Gastrocnemius medialis (tissue), 4 donors: ENCODE measurements at places on chromosomes 1 and 21. TPM values are rescaled to one million over a fixed set of nuclear protein-coding genes. Genes with fewer than 3 reads are reported as not detected.

DNA sequence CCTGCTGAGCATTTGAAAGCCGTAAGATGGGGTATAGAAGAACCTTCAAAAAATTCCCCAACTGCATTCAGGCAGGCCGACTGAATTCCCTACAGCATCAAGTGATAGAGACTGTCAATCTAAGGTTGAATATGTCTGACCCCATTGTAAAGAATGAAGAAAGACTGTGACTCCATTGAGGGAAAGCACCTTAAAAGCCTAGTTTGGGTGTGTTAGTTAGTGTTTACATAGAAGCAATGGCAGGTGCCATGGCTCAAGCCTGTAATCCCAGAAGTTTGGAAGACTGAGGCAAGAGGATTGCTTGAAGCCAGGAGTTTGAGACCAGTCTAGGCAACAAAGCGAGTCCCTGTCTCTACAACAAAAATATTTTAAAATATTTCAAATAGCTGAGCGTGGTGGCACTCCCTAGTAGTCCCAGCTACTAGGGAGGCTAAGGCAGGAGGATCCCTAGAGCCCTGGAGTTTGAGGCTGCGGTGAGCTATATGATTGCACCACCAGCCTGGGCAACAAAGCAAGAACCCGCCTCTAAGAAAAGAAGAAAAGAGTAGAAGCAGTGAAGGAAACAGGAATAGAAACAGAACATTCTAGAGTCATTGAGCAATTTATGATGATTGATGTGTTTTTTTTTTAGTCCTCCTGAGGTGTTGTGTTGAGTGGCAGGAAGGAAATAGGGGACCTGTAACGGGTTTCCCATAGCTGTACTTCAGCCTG lies 15.4 kb downstream of the POLR3GL start:
- H3K36me3 ChIP-seq, result no peaks in the 10 kb centered on the region
- H3K4me3 ChIP-seq, result peak overlapping the region; percentile 36
- DNase-seq, result peak; percentile 82
- H3K27me3 ChIP-seq, result no peaks in the 10 kb centered on the region
- H3K4me1 ChIP-seq, result peaks cover 70% of the 10 kb centered on the region

- H3K27me3 ChIP-seq, result no peaks in the 10 kb centered on the region
- H3K4me1 ChIP-seq, result peaks cover 25% of the 10 kb centered on the region
- H3K27ac ChIP-seq, result peak overlapping the region; percentile 97
- H3K4me3 ChIP-seq, result peak overlapping the region; percentile 86
Observed at GRCh38 chr1:50978144-50978851, 8.3 kb downstream of the CDKN2C start.

- no peak overlapping the region for H3K27ac ChIP-seq
- H3K27me3 ChIP-seq, result no peaks in the 10 kb centered on the region
- H3K4me1 ChIP-seq, result no peaks in the 10 kb centered on the region
- no peak overlapping the region for H3K4me3 ChIP-seq
- no peaks in the 10 kb centered on the region for H3K36me3 ChIP-seq
- no peak for DNase-seq
Observed at GRCh38 chr1:223041481-223041880, 101.6 kb downstream of the TLR5 start.

GRCh38 chr1:189350983-189351616 lies 1126.6 kb downstream of the BRINP3 start:
- H3K27me3 ChIP-seq, result no peaks in the 10 kb centered on the region
- H3K36me3 ChIP-seq, result no peaks in the 10 kb centered on the region
- DNase-seq, result no peak
- H3K27ac ChIP-seq, result no peak overlapping the region
- no peaks in the 10 kb centered on the region for H3K4me1 ChIP-seq
- no peak overlapping the region for H3K4me3 ChIP-seq

GRCh38 chr1:157113631-157114030 lies 14.0 kb upstream of the ETV3L start:
- H3K27ac ChIP-seq, result no peak overlapping the region
- no peaks in the 10 kb centered on the region for H3K36me3 ChIP-seq

DNA sequence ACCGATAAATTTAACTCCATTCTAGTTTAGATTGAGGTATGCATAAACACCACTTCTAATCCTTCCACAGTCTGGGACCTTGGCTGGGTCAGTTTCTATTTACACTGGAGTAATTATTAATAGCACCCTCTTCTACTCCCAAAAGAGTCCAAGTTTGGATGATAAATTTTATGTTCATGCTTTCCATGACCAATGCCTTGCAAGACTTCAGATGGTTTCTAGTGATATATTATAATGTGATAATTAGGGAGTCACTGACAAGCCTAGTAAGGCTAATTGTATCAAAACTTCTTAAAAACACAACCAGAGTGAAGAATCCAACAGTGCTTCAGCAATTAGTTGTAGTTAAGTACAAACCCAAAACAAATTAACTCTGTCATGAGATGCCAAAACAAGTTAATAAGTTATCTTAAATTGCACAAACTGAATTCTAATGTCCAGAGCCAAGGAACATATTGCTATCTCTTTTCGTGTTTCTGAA lies 489.6 kb downstream of the TTLL7 start:
- H3K27me3 ChIP-seq, result no peaks in the 10 kb centered on the region
- no peak for DNase-seq
- no peak overlapping the region for H3K27ac ChIP-seq
- H3K36me3 ChIP-seq, result no peaks in the 10 kb centered on the region

DNA sequence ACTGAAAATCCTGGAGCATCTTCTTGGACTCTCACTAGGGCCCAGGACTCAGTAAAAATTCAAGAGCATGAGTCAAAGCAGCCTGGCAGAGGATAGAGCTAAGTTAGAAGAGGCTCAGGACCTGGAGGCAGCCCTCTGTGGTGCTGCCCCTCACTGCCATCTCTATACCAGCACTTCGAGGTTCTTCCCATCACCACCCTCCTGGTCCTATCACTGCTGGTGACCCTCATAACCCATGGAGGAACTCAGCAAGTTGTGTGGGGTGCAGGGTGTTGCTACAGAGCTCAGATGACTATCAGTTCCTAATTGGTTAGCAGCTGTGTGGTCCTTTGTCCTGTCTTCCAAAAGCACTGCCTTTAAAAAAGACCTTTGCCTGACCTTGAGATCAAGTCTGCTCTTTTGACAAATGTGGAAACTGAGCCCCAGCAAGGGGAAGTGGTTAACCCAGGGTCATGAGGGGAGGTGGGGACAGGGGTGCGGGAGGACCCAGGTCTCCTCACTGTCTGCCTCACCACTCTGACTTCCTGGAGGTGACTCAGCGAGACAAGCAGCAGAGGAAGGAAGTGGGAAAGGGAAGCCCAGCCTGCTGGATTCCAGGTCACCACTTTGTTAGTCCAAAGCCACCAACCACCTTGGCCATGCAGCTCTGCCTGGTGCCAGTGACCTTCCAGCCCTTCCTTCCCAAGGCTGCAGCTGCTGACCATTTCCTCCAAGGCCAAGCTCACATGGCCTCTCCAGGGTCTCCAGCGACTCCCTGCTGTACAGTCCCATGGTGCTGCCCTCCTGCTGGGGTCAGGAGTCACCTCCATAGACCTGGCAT lies 199.4 kb upstream of the EDN2 start:
- no peak overlapping the region for H3K27ac ChIP-seq
- no peak for DNase-seq
- H3K36me3 ChIP-seq, result no peaks in the 10 kb centered on the region
- no peaks in the 10 kb centered on the region for H3K27me3 ChIP-seq
- H3K4me1 ChIP-seq, result no peaks in the 10 kb centered on the region
- H3K4me3 ChIP-seq, result no peak overlapping the region

DNA sequence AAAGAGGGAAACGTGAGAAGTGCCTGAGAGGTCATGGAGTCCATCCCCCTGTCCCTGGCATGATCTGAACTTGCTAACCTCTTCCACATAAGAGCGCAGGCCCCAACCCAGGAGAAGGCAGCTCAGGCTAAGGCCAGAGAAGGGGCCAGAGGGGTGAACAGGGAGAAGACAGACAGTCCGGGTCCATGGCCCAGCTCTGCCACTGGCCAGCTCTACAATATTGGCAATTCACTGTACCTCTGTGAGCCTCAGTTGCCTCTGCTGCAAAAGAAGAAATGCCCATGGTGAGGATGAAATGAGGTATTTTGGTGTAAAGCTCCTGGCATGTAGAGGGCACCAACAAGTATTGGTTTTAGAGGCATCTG lies 72.3 kb downstream of the CAMK2N1 start:
- no peak for DNase-seq
- H3K36me3 ChIP-seq, result no peaks in the 10 kb centered on the region
- no peak overlapping the region for H3K4me3 ChIP-seq
- H3K27me3 ChIP-seq, result no peaks in the 10 kb centered on the region
- H3K4me1 ChIP-seq, result no peaks in the 10 kb centered on the region

CATSPERE gene
- 0.58 TPM for total RNA-seq

EVA1C gene
- 14.4 TPM for total RNA-seq

PADI3 gene
- not detected for total RNA-seq

FCRL5 gene
- not detected for total RNA-seq

TAF5L gene
- total RNA-seq, result 32.6 TPM

PLEKHA6 gene
- total RNA-seq, result 13.2 TPM
